ENCODE measurements at places on chromosomes 5 and 9. TPM values are rescaled to one million over a fixed set of nuclear protein-coding genes. Genes with fewer than 3 reads are reported as not detected.

DNA sequence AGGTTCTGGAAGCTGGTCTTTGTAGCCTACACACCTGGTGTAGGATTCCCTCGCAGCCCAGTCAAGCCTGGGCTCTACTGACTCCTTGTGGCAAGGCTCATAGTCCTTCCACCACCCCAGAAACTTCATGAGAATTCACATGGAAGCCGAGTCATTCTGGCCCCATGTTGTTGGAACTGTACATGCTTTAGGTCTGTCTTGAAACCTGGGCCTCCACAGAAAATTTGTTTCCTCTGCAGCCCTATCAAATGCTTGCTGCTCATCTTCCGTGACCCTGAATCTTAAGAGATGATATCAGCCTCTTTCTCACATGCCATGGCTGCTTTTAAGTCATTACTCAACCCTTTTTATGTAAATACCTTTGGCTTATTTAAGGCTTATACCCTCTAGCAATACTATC, 113.4 kb upstream of the GRHPR start:
- DNase-seq = no peak

GRCh38 chr5:112532654-112533360, 113.7 kb upstream of the EPB41L4A start:
- no peak for DNase-seq

- DNase-seq = peak; percentile 30
Observed at GRCh38 chr5:169856571-169856970, 123.7 kb downstream of the INSYN2B start.

GRCh38 chr5:1282131-1282992, 12.5 kb downstream of the TERT start:
- no peak for DNase-seq

GRCh38 chr5:78593465-78593864, 55.1 kb downstream of the LHFPL2 start:
- no peak for DNase-seq

- DNase-seq = no peak
Observed at GRCh38 chr5:116766470-116766947, 191.9 kb upstream of the SEMA6A start.

DNA sequence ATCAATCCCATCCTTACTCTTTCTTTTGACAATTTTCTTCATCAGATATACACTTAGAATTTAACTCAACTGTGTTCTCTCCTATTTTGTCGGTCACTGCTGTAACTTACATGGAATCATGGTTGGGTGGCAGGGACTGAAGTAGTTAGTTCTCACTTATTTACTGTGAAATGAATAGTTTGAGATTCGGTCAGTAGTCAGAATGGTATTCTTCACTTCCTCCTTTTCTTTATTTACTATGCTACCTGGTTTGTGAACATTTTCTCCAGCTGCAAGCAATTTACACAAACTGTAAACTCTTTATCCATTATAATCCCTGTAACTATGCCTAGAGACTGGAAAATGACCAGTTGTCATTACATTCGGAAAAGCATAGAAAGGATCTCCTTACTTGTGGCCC, 41.5 kb upstream of the GDNF start:
- no peak for DNase-seq

The LTC4S gene
- polyA plus RNA-seq = 6.3 TPM

All from endothelial cell of umbilical vein (primary cell).